ENCODE measurements at places on chromosomes 5 and 9.
A peak's percentile ranks its signal among the peaks of the same experiment; 100 is the strongest.

- no peak for DNase-seq
- no peaks in the 10 kb centered on the region for H3K27me3 ChIP-seq
- peaks cover 4% of the 10 kb centered on the region for H3K36me3 ChIP-seq
- no peak overlapping the region for H3K27ac ChIP-seq
Observed at GRCh38 chr5:646396-647201, 34.5 kb downstream of the CEP72 start.

- no peak for DNase-seq
- no peak overlapping the region for H3K4me3 ChIP-seq
- H3K27ac ChIP-seq: no peak overlapping the region
- peaks cover 2% of the 10 kb centered on the region for H3K4me1 ChIP-seq
- no peaks in the 10 kb centered on the region for H3K36me3 ChIP-seq
Observed at GRCh38 chr5:125196481-125197111, 450.2 kb upstream of the ZNF608 start.

DNA sequence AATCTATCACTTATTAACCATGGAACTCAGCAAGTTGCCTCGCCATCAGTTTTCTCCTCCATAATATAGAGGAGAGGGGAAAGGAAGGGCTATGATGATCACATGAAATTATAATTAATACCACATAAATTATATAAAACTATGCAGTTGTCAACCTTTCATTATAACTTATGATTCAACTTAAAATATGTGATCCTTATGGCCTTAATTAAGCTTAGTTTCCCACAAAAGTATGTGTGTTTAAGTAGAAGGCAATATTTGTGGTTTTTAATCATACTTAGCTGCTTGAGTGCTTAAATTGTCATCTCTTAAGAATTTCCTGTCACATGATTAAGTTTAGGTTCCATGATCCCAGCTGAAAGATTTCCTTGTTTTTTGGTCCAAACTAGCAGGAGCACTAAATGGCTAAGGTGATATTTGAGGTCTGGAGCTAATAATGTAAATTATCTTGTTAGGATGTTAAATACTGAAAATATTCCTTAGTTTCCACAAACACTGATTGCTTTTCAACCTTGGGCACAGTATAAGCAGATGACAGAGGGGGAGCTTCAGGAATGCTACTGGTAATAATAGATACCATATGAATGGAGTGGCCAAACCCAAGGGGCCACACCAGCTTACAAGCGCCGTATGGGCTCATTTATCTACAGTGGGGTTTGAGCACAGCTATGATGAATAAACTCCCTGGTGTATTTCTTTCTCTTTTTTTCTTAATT, 26.4 kb upstream of the F2R start:
- H3K4me1 ChIP-seq: peaks cover 16% of the 10 kb centered on the region
- no peak overlapping the region for H3K27ac ChIP-seq
- no peak overlapping the region for H3K4me3 ChIP-seq
- no peaks in the 10 kb centered on the region for H3K27me3 ChIP-seq

DNA sequence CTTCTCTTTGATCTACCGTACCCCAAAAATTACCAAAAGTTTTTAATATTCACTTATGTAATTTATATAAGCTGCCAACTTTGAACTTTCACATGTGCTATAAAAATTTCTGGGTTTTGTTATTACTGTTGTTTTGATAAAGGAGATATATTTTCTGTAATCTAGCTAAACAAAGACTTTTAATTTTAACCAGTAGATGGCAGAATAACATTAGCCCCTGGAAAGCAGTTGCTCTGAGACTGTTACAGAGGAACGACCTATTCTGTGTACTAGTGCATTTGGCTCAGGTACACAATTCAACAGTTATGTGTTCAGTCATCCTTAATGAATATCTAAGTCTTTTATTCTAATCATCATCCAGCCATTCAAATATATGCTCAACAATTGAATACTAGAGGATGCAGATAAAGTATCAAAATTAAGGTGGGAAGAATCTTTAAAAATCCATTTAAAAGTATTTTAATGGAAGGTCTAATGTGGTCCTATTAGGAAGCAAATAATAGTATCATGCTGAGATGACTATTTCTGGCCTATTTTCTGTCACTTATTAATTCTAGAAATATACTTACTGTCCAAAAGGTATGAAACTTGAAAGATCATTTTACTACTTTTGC, 8.6 kb downstream of the KLHL9 start:
- H3K27ac ChIP-seq: no peak overlapping the region
- peaks cover 42% of the 10 kb centered on the region for H3K4me1 ChIP-seq
- H3K4me3 ChIP-seq: no peak overlapping the region
- peaks cover 23% of the 10 kb centered on the region for H3K36me3 ChIP-seq
- no peak for DNase-seq

DNA sequence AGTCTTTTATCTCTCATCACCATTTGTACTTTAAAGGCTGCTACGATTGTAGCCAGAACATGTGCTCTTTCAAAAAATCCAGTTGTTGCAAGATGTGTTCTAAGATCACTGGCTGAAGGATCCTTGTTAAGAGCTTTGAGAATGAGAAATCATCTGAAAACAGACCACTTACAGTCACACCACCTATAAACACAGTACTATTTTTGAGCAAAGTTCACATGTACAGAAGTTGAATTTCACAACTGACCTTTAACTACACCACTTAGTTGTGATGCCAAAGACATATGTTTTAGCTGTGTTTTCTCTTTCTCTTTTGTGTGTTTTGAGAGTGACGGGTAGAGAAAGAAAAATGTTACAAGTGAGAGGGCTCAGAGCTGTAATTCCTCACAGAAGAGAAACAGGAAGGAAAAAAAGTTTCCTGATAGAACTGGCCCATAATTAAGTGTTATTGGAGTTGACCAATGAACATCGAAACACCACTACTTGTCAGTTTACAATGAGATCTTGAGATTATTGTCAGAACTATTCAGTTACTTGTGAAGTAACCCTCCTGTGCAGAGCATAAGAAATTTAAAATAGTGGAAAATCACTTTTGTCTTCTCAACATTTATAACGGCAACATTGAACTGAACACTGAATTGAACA, 245.4 kb downstream of the MLLT3 start:
- H3K27me3 ChIP-seq: no peaks in the 10 kb centered on the region
- H3K27ac ChIP-seq: peak overlapping the region; percentile 7
- DNase-seq: no peak
- H3K4me3 ChIP-seq: no peak overlapping the region

DNA sequence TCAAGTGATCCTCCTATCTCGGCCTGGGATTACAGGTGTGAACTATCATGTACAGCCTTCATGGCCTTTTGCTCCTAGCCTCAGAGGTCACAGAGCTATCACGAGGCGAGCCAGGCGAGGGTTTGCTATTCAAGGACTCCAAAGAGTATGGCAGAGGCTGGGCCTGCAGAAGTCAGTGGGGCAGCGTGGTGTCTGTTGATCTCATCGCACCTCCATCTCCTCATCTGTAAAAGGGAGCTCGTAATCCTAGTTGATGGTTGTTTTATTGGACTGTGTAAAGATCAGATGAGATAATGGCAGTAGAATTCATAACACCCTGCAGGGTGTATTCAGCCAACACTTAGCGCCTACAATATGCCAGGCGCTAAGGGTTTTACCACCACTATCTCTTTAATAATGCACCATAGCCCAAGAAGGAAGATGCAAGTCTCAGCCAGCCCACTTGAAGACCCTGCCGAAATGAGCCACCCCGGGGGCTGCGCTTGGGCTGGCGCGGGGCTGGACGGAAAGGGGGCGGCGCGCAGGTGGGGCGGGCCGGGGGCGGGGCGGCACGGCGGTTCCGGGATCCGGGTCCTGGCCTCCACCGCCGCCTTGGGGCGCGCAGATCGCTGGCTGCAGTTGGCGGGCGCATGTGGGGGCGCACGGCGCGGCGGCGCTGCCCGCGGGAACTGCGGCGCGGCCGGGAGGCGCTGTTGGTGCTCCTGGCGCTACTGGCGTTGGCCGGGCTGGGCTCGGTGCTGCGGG, at the start of gene GALNT12:
Gene GALNT12 (plus strand): TSS at position 601 of the 744 bp plus-strand sequence. CDS start 29 bp downstream, at position 630.
- peaks cover 25% of the 10 kb centered on the region for H3K4me1 ChIP-seq
- peak within 1 kb of the TSS; percentile 82 for H3K4me3 ChIP-seq
- H3K27ac ChIP-seq: peak within 1 kb of the TSS; percentile 50
- H3K27me3 ChIP-seq: peaks cover 2% of the 10 kb centered on the region

- no peaks in the 10 kb centered on the region for H3K27me3 ChIP-seq
- no peak for DNase-seq
- no peak overlapping the region for H3K27ac ChIP-seq
- no peak overlapping the region for H3K4me3 ChIP-seq
- no peaks in the 10 kb centered on the region for H3K36me3 ChIP-seq
Observed at GRCh38 chr9:133818444-133818843, 80.3 kb upstream of the SARDH start.

- no peaks in the 10 kb centered on the region for H3K4me1 ChIP-seq
- peaks cover 6% of the 10 kb centered on the region for H3K27me3 ChIP-seq
- H3K27ac ChIP-seq: no peak overlapping the region
- H3K4me3 ChIP-seq: no peak overlapping the region
- no peak for DNase-seq
- no peaks in the 10 kb centered on the region for H3K36me3 ChIP-seq
Observed at GRCh38 chr9:16720386-16720785, 150.1 kb downstream of the BNC2 start.

GRCh38 chr5:1345876-1346626, 1.2 kb upstream of the CLPTM1L start:
- peak overlapping the region; percentile 80 for H3K4me3 ChIP-seq
- H3K27me3 ChIP-seq: no peaks in the 10 kb centered on the region
- H3K4me1 ChIP-seq: peaks cover 21% of the 10 kb centered on the region
- H3K27ac ChIP-seq: peak overlapping the region; percentile 68
- DNase-seq: no peak

GRCh38 chr5:142658278-142658677, 27.6 kb downstream of the FGF1 start:
- DNase-seq: no peak
- H3K27ac ChIP-seq: no peak overlapping the region
- H3K4me1 ChIP-seq: no peaks in the 10 kb centered on the region
- peaks cover 14% of the 10 kb centered on the region for H3K27me3 ChIP-seq

DNA sequence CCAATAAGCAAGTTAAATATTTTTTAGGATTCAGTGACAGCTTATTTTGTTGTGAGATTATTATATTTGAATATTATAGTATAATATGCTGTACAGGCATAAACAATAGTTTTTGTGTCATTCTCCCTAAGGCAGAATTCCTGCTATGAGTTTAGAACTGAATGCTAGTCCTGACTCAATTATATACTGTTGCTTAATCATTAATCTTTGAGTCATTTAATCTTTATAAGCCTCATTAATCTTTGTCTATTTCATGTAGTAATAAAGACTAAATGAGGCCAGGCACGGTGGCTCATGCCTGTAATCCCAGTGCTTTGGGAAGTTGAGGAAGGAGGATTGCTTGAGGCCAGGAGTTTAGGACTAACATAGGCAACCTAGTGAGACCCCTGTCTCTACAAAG, 3.6 kb upstream of the DCP2 start:
- no peak overlapping the region for H3K27ac ChIP-seq
- peaks cover 4% of the 10 kb centered on the region for H3K36me3 ChIP-seq
- no peaks in the 10 kb centered on the region for H3K27me3 ChIP-seq
- peaks cover 16% of the 10 kb centered on the region for H3K4me1 ChIP-seq
- no peak for DNase-seq
- H3K4me3 ChIP-seq: no peak overlapping the region

DNA sequence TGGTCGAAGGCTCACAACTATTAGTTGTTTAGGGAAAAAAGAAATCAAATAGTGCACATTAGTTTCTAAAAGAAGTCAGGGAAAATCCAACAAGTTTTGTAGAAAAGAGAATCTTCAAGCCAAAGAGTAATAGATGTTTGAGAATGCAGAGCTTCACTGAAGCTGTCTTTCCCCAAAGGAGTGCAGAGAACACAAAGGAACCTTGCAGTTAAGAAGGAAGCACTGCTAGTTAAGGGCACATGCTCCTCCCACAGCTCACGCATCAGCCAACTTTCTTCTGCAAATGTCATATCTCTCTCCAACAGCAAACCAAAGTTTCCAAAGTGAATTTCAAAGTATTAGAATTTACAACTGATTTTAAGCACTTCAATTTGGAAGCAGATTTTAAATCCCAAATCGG, 116.4 kb upstream of the FST start:
- DNase-seq: no peak
- no peaks in the 10 kb centered on the region for H3K36me3 ChIP-seq
- H3K4me3 ChIP-seq: no peak overlapping the region
- H3K27me3 ChIP-seq: peaks cover 5% of the 10 kb centered on the region

DNA sequence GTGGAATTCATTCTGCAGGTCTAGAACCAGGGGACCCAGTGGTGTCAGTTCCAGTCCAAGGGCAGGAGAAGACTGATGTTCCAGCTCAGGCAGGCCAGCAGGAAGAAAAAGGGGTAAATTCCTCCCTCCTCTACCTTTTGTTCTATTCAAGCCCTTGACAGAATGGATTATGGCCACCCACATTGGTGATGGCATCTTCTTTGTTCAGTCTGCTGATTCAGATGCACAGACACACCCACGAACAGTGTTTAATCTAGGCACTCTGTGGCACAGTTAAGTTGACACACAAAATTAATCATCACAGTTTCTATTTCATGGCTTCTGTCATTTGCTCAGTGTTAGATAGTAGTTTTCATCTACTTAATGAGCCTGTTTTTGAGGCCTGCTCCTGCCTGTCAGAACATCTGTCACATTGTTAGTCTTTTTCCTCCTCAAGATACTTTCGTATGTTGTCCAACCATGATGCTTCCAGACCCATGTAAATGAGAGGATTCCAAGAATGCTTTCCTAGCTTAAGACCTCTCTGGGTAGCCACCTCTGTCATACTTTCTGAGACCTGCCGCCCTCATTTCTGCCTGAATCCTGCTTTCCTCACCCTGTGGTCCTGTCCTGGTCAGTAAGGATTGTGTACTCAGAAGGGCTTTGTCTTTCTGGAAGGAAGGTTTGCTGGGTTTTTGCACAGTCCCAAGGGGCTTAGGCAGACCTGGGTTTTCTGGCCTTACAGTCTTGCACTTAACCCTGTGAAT, 72.5 kb downstream of the SPIN1 start:
- peak overlapping the region; percentile 35 for H3K27ac ChIP-seq
- no peaks in the 10 kb centered on the region for H3K27me3 ChIP-seq
- peak; percentile 47 for DNase-seq
- H3K36me3 ChIP-seq: peaks cover 10% of the 10 kb centered on the region

GRCh38 chr9:86486891-86487837, 133.0 kb upstream of the TUT7 start:
- no peaks in the 10 kb centered on the region for H3K27me3 ChIP-seq
- H3K4me1 ChIP-seq: peaks cover 7% of the 10 kb centered on the region
- H3K4me3 ChIP-seq: no peak overlapping the region
- no peak overlapping the region for H3K27ac ChIP-seq

- H3K4me1 ChIP-seq: peaks cover 14% of the 10 kb centered on the region
- peaks cover 4% of the 10 kb centered on the region for H3K36me3 ChIP-seq
- peaks cover 7% of the 10 kb centered on the region for H3K27me3 ChIP-seq
- H3K4me3 ChIP-seq: peak within 1 kb of the TSS; percentile 48
Observed at GRCh38 chr5:151020304-151021110, at the start of gene GPX3. GPX3 (plus strand) TSS chr5:151020591; CDS start chr5:151020655, 64 bp downstream.

GRCh38 chr5:168015506-168015905, 275.9 kb upstream of the WWC1 start:
- no peaks in the 10 kb centered on the region for H3K4me1 ChIP-seq
- no peaks in the 10 kb centered on the region for H3K27me3 ChIP-seq
- H3K36me3 ChIP-seq: no peaks in the 10 kb centered on the region
- DNase-seq: no peak
- no peak overlapping the region for H3K4me3 ChIP-seq

Data from activated CD8-positive, alpha-beta T cell treated with anti-CD3 and anti-CD28 coated beads for 36 hours (primary cell).